Calu3 (cell line): ENCODE measurements at places on chromosomes 2 and 18.

- DNase-seq, result no peak
Measured at GRCh38 chr2:221426929-221427328, 145.2 kb downstream of the EPHA4 start.

DNA sequence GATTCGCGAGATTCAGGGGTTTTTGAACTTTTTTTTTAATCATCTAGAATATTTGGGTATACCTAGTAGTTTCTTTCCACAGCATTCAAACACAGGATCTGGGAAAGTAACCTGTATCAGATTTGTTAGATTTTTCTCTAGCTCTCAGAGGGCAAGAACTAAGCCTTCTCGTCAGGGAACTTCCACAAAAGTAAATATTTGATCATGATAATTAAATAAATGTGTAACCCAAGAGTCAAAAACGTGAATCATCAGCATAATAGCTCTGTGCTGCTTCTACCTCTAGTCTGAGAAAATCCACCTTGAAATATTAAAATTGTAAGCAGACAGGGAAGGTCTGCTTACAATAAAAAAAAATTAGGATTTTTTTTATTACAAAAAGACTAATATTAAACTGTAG is 225.7 kb upstream of the SPOPL start:
- no peak for DNase-seq

GRCh38 chr2:114076961-114077360 is 187.1 kb downstream of the ACTR3 start:
- DNase-seq, result peak; percentile 6

DNA sequence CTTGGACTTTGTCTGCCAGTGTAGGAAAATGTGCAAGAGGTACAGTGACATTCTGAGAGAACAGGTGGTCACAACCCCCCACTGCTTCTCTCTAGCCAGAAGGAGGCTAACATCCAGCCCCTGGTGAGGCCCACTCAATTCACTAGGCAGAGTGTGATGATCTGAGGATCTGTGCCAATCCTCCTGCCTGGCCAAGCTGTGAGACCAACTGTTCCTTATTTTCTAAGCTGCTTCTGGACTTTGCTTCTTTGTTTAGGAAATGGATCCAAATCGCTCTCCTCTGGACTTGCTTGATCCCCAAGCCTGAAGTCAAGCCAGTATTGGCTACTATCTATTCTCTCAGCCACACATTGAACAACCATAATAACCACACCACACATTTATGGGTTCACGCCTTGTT is 202.8 kb downstream of the PIK3C3 start:
- DNase-seq, result no peak

DNA sequence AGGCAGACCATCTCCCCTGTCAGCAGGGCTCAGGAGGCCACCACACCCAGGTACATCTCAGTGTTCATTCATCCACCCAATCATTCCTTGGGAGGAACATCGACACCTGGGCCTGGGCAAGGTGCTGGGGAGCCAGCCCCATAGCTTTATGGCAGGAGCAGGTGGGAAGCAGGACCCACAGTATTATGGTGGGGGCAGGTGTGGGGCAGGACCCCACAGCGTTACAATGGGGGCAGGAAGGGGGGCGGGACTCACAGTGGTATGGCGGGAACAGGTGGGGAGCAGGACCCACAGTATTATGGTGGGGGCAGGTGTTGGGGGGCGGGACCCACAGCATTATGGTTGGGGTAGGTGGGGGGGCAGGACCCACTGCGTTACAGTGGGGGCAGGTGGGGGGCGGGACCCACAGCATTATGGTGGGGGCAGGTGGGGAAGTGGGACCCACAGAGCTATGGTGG is 128.9 kb upstream of the HS6ST1 start:
- DNase-seq, result no peak

DNA sequence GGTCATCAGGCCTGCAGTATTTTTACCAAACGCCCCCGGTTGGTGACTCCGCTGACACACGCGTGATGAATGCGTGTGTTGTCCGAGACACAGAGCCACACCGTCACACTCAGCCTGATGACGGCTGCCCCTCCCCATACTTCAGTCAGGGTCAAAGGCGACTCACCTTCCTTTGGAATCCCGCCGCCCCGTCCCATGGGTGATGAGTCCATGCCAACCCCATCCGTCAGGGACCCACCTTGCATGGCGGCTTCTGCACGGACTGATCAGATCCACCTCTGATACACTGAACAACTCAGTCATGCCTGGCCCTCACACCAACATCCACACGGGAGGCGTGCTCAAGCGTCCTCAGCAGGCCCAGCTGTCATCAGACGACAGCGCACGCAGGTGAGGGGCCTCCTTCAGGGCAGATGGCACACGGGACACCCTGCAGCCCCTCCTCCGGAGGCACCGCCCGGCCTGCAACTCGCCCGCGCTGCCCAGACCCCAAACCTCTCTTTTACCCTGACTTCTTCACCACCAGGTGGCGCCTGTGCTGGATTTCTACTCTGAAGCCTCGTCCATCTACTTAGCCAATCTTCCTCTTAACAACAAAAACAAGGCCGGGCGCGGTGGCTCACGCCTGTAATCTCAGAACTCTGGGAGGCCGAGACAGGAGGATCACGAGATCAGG is 89.2 kb downstream of the ZNF516 start:
- DNase-seq, result peak; percentile 55
